ENCODE measurements at places on chromosomes 16 and 17. TPM values are rescaled to one million over a fixed set of nuclear protein-coding genes. Genes with fewer than 3 reads are reported as not detected.
A peak's percentile ranks its signal among the peaks of the same experiment; 100 is the strongest.

DNA sequence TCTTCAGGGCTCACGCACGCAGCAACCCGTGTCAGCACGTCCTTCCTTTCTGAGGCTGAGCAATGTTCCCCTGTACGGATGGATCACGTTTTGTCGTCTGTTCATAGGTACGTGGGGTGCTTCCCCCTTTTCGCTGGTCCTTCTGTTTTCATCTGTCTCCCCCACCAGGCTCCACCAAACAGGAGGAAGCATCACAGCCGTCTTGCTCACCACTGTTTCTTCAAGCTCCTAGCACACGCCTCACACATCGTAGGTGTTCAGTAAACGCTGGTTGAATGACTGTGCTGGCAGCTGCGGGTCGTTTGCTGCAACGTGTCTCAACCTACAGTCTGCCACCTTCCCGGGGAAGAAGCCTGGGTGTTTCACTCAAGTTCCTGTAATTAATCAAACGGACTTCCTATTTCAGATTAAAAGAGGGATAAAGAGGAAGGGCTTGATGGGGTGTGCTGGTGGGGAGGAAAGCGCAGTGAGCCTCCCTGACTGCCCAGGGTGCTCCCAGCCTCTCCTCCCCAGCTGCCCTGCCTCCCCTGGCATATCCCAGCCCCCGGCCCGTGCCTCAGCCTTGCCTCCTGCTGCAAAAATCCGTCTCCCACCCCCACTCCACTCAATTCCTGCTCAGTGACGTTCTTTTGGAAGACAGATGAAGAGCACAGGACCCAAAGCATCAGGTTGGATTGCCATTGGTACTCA, 76.7 kb upstream of the DOC2B start:
- H3K4me1 ChIP-seq, result no peaks in the 10 kb centered on the region
- no peak for DNase-seq
- no peaks in the 10 kb centered on the region for H3K36me3 ChIP-seq
- H3K4me3 ChIP-seq, result no peak overlapping the region
- H3K27ac ChIP-seq, result no peak overlapping the region
- no peaks in the 10 kb centered on the region for H3K27me3 ChIP-seq

Gene HSD3B7
- total RNA-seq, result 8.6 TPM

- no peak overlapping the region for H3K4me3 ChIP-seq
- 0 out of 2 replicates have a peak, but pooled peaks cover 2% of the 10 kb centered on the region for H3K36me3 ChIP-seq
- no peaks in the 10 kb centered on the region for H3K27me3 ChIP-seq
- H3K4me1 ChIP-seq, result no peaks in the 10 kb centered on the region
- peak overlapping the region; percentile 34 for H3K27ac ChIP-seq
These were observed 42.8 kb upstream of the ZC3H18 start for GRCh38 chr16:88527186-88527936.

GRCh38 chr17:80519091-80519781, 25.4 kb upstream of the RPTOR start:
- no peak overlapping the region for H3K4me3 ChIP-seq
- no peaks in the 10 kb centered on the region for H3K4me1 ChIP-seq
- no peaks in the 10 kb centered on the region for H3K27me3 ChIP-seq
- H3K36me3 ChIP-seq, result no peaks in the 10 kb centered on the region

DNA sequence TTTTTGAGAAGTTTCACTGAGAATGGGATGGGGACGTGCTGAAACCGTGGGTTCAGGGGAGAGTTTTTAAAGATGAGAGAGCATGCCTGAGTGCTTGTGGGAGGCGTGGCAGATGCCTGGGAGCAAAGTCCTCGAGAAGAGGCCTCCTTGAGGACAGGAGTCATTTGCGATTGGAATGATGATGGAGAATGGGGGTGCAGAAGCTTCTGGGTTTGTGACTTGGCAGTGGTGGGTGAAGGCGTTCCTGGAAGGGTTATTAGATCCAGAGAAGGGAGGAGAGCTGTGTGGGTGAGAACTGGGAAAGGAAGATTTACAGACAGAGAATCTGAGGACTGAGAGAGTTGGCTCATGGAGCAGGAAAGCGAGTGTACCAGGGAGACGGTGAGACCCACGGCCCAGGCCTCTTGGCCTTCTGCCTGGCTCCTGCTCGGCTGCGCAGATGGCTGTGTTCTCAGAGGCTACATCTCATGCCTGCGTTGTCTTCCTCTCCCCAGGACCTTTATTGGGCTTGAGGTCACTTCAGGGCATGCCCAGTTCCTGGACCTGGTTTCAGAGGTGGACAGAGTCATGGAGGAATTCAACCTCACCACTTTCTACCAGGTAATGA, 8.6 kb upstream of the MMP15 start:
- no peaks in the 10 kb centered on the region for H3K27me3 ChIP-seq
- no peak for DNase-seq
- no peak overlapping the region for H3K4me3 ChIP-seq
- H3K27ac ChIP-seq, result no peak overlapping the region

- no peak overlapping the region for H3K4me3 ChIP-seq
- no peaks in the 10 kb centered on the region for H3K27me3 ChIP-seq
- H3K27ac ChIP-seq, result no peak overlapping the region
- DNase-seq, result no peak
- H3K36me3 ChIP-seq, result no peaks in the 10 kb centered on the region
- no peaks in the 10 kb centered on the region for H3K4me1 ChIP-seq
These were observed 4.6 kb downstream of the PPM1E start for GRCh38 chr17:58760248-58760647.

Gene ZG16
- 0.07 TPM for total RNA-seq

DNA sequence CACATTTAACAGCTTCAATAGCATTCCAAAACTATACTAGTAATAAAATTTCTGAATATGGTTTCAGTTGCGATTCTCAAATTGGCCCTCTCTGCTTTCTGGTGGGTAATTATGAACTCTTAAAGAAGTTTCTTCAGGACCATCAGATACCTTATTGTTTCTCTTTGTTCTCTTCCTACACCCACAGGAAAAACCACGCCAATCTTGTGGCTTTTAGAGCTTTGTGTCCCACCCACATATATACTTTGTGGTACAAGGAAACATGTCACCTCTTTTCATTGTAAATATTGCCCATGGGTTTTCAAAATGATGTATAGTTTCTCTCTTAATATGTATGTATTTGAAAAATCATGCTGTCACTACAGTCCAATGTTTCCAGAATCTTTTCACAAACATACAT, 12.1 kb downstream of the ABCA9 start:
- no peaks in the 10 kb centered on the region for H3K4me1 ChIP-seq
- no peak overlapping the region for H3K4me3 ChIP-seq
- no peaks in the 10 kb centered on the region for H3K36me3 ChIP-seq
- H3K27ac ChIP-seq, result no peak overlapping the region
- no peak for DNase-seq

Gene HOXB1
- not detected for total RNA-seq

- no peaks in the 10 kb centered on the region for H3K27me3 ChIP-seq
- no peak overlapping the region for H3K4me3 ChIP-seq
- H3K27ac ChIP-seq, result no peak overlapping the region
- H3K4me1 ChIP-seq, result peaks cover 11% of the 10 kb centered on the region
- no peak for DNase-seq
These were observed 41.6 kb downstream of the MARF1 start for GRCh38 chr16:15601212-15601879.

DNA sequence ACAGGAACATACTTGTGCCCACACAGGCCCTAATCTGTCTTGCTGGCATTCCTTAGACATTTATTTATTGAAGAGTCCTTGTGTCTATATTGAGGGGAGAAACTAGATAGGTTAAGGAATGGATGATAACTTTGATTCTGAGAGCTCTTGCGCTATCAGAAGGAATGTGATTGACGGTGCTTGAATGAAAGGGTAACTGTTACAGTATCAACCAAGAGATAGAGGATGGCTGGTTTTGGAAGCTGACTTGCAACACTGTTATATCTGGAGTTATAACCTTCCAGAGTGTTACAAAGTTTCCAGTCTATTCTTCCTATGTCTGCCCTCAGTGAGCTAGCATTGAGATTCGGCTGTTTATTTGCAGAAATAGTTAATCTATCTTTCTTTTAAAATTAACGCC, 36.5 kb downstream of the PRKCA start:
- no peak for DNase-seq
- no peaks in the 10 kb centered on the region for H3K36me3 ChIP-seq
- no peaks in the 10 kb centered on the region for H3K4me1 ChIP-seq

- no peak for DNase-seq
- H3K4me1 ChIP-seq, result peaks cover 33% of the 10 kb centered on the region
- H3K27me3 ChIP-seq, result no peaks in the 10 kb centered on the region
These were observed 515 bp downstream of the SUMO2 start for GRCh38 chr17:75182319-75182568.

- no peaks in the 10 kb centered on the region for H3K27me3 ChIP-seq
- no peaks in the 10 kb centered on the region for H3K4me1 ChIP-seq
- H3K36me3 ChIP-seq, result no peaks in the 10 kb centered on the region
- no peak overlapping the region for H3K27ac ChIP-seq
These were observed 327.1 kb downstream of the SNX29 start for GRCh38 chr16:12303653-12304052.

- no peaks in the 10 kb centered on the region for H3K27me3 ChIP-seq
- no peak overlapping the region for H3K4me3 ChIP-seq
- no peak overlapping the region for H3K27ac ChIP-seq
- no peaks in the 10 kb centered on the region for H3K36me3 ChIP-seq
- no peak for DNase-seq
- H3K4me1 ChIP-seq, result no peaks in the 10 kb centered on the region
These were observed 30.7 kb downstream of the TMC7 start for GRCh38 chr16:19014461-19014860.

- H3K4me1 ChIP-seq, result no peaks in the 10 kb centered on the region
- no peak overlapping the region for H3K27ac ChIP-seq
- H3K27me3 ChIP-seq, result no peaks in the 10 kb centered on the region
- H3K4me3 ChIP-seq, result no peak overlapping the region
- no peak for DNase-seq
These were observed 381.3 kb upstream of the MAF start for GRCh38 chr16:79981814-79982213.

GRCh38 chr17:69869667-69870066, 205.4 kb upstream of the KCNJ16 start:
- no peak overlapping the region for H3K4me3 ChIP-seq
- H3K4me1 ChIP-seq, result no peaks in the 10 kb centered on the region
- no peaks in the 10 kb centered on the region for H3K27me3 ChIP-seq
- H3K27ac ChIP-seq, result no peak overlapping the region
- no peaks in the 10 kb centered on the region for H3K36me3 ChIP-seq

Gene CCL5
- total RNA-seq, result 0.34 TPM

- peaks cover 2% of the 10 kb centered on the region for H3K36me3 ChIP-seq
- H3K4me1 ChIP-seq, result peaks cover 25% of the 10 kb centered on the region
- no peak for DNase-seq
- H3K27ac ChIP-seq, result peak overlapping the region; percentile 82
- H3K27me3 ChIP-seq, result no peaks in the 10 kb centered on the region
These were observed 392 bp upstream of the ABHD15 start for GRCh38 chr17:29567304-29567553.

DNA sequence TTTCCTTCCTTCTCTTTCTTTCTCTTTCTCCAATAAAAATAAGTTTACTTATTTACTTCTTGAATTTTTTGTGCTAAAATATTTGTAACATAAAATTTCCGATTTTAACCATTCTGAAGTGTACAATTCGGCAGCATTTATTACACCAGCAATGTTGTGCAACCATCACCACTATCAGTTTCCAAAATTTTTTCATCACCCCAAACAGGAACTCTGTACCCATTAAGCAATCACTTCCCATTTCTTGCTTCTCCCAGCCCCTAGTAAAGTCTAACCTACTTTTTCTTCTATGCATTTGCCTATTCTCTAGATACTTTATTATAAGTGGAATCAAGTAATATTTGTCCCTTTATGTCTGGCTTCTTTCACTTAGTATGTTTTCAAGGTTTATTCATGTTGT, 2.5 kb upstream of the HP start:
- no peak for DNase-seq
- no peaks in the 10 kb centered on the region for H3K36me3 ChIP-seq
- no peaks in the 10 kb centered on the region for H3K4me1 ChIP-seq
- H3K4me3 ChIP-seq, result no peak overlapping the region
- peaks cover 13% of the 10 kb centered on the region for H3K27me3 ChIP-seq

- no peak overlapping the region for H3K4me3 ChIP-seq
- H3K27ac ChIP-seq, result no peak overlapping the region
- no peak for DNase-seq
- H3K4me1 ChIP-seq, result no peaks in the 10 kb centered on the region
- peaks cover 72% of the 10 kb centered on the region for H3K36me3 ChIP-seq
- no peaks in the 10 kb centered on the region for H3K27me3 ChIP-seq
These were observed 44.7 kb downstream of the CEP95 start for GRCh38 chr17:64551461-64551860.

Gene GNG13
- total RNA-seq, result not detected

- no peak overlapping the region for H3K4me3 ChIP-seq
- H3K27me3 ChIP-seq, result no peaks in the 10 kb centered on the region
- H3K27ac ChIP-seq, result no peak overlapping the region
These were observed 6.6 kb upstream of the TMEM204 start for GRCh38 chr16:1526608-1527555.

Gene SGSM2
- 68.1 TPM for total RNA-seq

DNA sequence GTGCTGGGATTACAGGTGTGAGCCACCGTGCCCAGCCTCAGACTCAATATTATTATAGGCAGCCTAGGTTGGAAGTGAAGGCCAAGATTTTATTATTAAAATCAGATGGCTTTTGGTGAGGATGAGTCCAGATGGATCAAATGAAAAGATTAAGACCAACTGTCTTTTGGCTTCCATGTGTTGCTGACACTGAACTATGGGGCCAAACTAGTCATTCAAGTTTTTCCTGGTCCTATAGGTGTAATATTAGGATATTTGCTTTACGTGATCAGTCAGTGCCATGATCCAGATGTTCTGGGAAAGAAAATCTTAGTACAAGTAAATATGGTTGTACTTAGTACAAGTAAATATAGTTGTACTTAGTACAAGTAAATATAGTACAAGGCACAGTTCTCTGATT, 140.6 kb downstream of the MAP2K6 start:
- no peaks in the 10 kb centered on the region for H3K27me3 ChIP-seq
- H3K4me1 ChIP-seq, result no peaks in the 10 kb centered on the region
- H3K4me3 ChIP-seq, result no peak overlapping the region

DNA sequence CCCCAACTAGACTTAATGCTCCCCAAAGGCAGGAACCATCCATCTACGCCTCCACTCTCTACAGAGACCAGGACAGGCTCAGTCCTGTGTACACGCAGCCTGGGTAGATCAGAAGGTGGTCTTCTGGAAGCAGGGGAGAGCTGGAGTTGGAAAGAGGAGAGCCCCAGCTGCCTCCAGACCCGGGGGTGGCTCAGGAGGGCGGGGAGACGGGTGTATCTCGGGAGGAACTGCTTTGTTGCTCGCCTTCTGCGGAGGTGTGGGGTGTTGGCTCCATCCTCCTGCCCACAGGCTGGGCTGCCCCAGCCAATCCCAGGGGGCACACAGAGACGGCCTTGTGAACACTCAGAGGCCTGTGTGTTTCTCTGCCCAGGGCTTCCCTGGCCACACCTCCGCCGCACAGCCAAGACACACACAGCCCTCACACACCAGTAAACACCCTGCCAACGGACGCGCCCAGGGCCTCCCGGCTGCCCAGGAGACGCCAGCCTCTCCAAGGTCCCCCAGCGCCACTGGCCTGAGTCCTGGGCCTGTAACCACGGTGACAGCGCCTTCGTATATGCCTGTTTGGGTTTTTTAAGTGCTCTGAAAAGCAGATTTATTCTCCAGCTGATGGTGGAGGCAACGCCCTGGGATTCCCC, 143.4 kb upstream of the CDC42EP4 start:
- no peaks in the 10 kb centered on the region for H3K4me1 ChIP-seq
- no peak overlapping the region for H3K4me3 ChIP-seq
- H3K27me3 ChIP-seq, result no peaks in the 10 kb centered on the region
- no peak for DNase-seq
- H3K27ac ChIP-seq, result no peak overlapping the region

All from HCT116 (cell line).